Left ventricle myocardium inferior (tissue), 1 donor: ENCODE measurements at places on chromosomes 12 and 14. TPM values are rescaled to one million over a fixed set of nuclear protein-coding genes. Genes with fewer than 3 reads are reported as not detected.

DNA sequence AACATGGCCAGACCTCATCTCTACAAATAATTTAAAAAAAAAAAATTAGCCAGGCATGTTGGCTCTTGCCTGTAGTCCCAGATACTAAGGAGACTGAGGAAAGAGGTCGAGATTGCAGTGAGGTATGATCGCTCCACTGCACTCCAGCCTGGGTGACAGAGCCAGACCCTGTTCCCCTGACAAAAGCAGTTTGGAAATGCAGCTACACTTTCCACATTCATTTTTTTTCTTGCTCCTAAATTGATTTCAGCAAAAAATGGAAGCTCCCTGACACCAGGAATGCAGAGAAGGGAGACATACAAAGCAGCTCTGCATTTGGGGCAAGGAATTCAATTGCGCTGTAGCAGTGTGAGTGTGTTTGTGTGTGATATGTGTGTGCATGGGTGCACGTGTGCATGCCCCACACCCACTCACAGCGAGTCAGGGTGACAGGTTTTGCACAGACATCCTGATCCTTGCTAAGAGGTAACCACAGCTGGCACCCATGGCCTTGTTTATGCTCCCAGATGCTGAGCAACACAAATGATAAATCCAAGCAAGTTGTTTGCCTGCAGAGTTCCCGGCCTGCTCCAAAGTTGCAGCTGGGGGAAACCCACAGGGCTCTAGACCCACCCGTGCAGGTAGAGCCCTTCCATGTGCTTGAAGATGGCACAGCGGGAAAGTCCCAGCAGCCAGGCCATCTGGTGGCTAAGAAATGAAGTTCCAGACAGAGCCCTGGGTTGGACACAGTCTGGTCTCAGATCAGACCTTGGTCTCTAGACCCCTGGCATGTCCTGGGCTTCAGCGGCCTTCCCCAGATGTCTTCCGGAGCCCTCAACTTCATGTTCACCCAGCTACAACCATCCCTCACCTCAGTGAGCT lies 25.9 kb upstream of the BDKRB2 start:
- no peak for DNase-seq

Gene FAM90A1
- total RNA-seq = 0.30 TPM

Gene NAV3
- 1.5 TPM for total RNA-seq

GRCh38 chr14:24226473-24226872 lies 5.7 kb downstream of the NEDD8 start:
- DNase-seq = no peak

- DNase-seq = no peak
Observed at GRCh38 chr12:5163661-5164060, 120.0 kb downstream of the KCNA5 start.

Gene PPFIA2
- total RNA-seq = 0.82 TPM

- peak; percentile 88 for DNase-seq
Observed at GRCh38 chr14:104582662-104583061, 3.1 kb downstream of the C14orf180 start.

DNA sequence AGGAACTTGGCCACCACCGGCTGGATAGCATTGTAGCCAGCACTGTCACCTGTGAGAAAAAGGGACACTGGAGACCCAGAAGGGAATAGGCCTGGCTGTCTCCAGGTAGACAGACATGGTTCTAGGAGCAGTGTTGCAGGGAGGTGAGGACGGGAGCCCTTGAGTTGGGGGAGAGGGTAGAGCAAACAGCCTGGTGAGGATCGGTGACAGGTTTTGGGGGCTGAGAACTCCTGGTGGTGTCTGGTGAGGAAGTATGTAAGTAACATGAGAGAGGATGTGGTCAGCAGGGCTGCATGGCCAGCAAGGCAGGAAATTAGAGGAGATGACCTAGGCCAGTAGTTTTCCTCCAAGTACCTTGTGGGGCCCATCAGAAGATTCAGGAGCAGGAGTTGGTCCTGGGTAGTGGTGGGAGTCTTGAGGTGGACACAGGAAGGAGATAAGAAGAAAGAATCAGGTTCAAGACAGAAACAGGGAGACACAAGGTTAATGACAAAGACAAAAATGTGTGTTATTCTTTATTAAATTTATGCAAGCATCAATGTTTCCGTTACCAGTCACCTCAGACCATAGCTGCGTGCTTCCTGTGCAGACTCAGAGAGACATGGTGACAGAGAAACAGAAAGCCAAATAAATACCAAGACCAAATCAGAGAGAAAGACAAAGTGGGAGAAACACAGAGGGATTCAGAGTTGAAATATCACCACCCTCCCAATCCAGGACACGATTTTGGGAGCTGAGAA lies at the start of gene ARHGAP9:
TSS of gene ARHGAP9 (minus strand) at position 491 of the 740 bp plus-strand sequence. CDS start at position 31, 460 bp downstream.
- DNase-seq = no peak

DNA sequence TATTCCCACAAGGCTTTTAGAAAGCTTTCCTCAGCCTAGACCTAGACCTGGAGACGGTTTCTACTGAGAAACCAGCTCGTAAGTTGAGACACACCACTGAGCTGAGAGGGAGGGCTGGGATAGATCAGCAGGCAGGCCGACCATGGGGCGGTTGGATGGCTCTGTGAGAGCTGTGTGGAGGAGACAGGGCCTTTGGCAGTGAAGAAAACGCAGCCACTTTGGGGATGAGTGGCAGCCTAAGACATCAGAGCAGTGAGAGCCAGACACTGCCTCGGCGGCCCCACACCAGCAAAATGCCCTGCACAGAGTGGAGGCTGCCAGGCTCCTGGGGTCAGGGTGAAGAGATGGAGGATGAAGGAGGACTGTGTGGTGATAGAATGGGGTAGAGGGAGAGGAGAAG lies 46.0 kb downstream of the CACNA2D4 start:
- DNase-seq = no peak

GRCh38 chr12:109308534-109309380 lies at the start of gene FOXN4:
TSS of gene FOXN4 (minus strand) at chr12:109309284. CDS start at chr12:109308321, 963 bp downstream.
- DNase-seq = no peak

GRCh38 chr14:54671537-54671936 lies 104.6 kb downstream of the SAMD4A start:
- peak; percentile 20 for DNase-seq

Gene PTPRO
- total RNA-seq = 0.82 TPM

Gene RIMBP2
- not detected for total RNA-seq

GRCh38 chr14:59262717-59263454 lies 74.4 kb downstream of the DAAM1 start:
- no peak for DNase-seq

Gene RNFT2
- 0.66 TPM for total RNA-seq

DNA sequence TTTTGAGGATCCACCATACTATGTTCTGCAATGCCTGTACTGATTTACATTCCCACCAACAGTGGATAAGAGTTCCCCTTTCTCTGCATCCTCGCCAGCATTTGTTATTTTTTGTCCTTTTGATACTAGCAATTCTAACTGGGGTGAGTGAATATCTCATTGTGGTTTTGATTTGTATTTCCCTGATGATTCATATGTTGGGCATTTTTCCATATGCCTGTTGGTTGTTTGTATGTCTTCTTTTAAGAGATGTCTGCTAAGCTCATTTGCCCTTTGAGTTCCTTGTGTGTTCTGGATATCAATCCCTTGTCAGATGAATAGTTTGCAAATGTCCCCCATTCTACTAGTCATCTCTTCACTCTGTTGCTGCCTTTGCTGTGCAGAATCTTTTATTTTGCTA lies 49.0 kb upstream of the MSRB3 start:
- DNase-seq = no peak

Gene SMIM41
- 0.30 TPM for total RNA-seq

GRCh38 chr12:66664076-66664475 lies 14.8 kb downstream of the GRIP1 start:
- no peak for DNase-seq
